Fibroblast of skin of back (primary cell): ENCODE measurements at places on chromosomes 4 and X.

DNA sequence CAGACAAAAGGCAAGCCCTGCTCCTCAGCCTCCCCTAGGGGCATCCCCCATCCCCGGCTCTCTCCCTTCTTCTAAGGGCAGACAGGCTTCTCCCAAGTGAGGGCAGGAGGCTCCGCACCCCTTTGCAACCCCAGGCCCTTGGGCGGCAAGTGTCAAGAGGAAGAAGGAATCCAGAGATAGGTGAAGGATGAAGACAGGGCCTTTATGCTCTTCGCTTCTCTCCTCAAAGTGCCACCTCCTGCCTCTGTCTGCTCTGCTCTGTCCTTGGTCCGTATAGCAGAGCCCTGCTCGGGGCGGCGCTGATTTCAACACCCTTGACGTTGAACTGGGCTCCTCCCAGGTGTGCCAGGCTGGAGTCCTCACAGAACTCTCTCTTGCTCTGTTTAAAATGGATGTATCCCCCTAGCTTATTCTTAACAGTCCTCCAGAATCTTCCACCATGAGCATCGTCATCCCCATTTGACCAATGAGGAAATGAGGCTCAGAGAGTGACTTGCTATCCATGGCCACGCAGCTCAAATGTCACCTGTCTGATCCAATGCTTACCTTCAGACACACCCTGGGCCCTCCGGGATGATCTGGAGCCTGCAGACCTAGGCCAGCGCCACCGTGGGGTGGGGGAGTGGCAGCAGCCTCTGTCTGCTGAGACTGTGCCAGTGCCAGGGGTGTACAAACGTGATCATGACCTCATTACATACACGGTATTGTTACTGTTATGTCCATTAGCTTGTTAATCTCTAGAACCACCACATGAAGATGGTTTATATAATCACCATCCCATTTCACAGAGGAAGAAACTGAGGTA is 99.8 kb downstream of the PHKA2 start:
- no peak for DNase-seq

DNA sequence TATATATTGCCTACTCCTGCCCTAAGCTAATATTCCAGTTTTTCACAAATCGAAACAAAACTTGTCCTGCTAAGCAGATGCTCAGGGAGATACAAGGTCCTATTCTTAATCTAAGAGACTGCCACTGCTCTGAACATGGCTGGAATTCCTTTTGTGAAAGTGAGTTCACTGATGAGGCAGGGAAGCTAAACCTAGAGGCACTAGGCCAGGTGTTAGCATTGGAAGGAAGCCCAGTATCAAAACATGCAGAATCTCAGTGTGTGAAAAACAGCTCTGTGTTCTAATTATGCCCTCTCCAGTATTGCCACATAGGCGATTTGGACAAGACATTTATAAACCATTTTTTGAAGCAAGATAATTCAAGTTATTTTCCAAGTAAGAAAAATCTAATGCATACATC is 47.6 kb downstream of the ABCG2 start:
- no peak for DNase-seq

GRCh38 chrX:40349251-40349650 is 231.5 kb upstream of the ATP6AP2 start:
- DNase-seq: peak; percentile 69

DNA sequence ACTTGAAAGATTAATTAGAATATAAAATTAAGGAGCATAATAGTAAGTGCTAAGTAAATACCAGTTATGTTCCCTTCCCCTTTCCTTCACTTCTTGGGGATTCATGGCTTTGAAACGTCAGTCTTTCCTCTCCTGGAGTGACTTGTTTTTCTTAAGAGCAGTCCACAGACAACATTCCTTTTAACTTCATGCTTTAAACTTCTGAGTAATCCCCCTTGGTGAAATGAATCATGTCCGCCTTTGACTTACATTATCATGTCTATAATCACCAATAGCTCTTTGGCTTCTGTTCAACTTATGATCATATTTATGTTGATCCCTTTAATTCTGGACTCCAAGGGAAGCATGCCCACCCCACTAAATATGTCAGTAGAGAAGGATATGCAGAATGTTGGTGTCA is 1012.1 kb upstream of the SLIT2 start:
- peak; percentile 89 for DNase-seq

GRCh38 chrX:19836337-19836736 is 51.1 kb downstream of the SH3KBP1 start:
- no peak for DNase-seq

GRCh38 chrX:7746856-7747255 is 96.1 kb upstream of the VCX start:
- DNase-seq: peak; percentile 48

GRCh38 chrX:74579597-74580198 is 34.7 kb downstream of the RLIM start:
- peak; percentile 1 for DNase-seq

GRCh38 chr4:39539089-39539611 is 11.9 kb upstream of the UGDH start:
- DNase-seq: no peak

GRCh38 chr4:128630871-128631270 is 178.6 kb upstream of the JADE1 start:
- no peak for DNase-seq

- peak; percentile 77 for DNase-seq
Measured at GRCh38 chr4:54585321-54586000, 72.3 kb upstream of the KIT start.

GRCh38 chr4:169351872-169352271 is 81.1 kb upstream of the SH3RF1 start:
- no peak for DNase-seq

GRCh38 chr4:147136751-147137150 is 191.1 kb upstream of the TTC29 start:
- DNase-seq: no peak

DNA sequence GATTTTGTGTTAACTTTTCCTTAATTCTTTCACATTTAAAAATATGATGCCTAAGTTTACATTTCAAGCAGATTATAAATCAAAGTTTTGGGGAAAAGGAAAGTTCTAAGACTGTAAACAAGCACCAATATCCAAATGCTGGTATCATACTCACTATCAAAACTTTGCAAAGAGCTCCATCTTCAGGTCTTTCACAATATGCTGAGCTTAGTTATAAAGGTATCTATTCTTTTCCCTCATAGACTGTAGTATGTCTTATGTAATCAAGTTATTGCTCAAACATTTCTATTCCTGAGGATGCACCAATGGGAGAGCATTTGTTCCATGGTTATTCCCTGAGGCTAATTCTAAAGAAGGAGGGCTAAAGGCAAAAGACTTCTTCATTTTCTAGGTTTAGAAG is 207.9 kb upstream of the FAM241A start:
- DNase-seq: peak; percentile 13

DNA sequence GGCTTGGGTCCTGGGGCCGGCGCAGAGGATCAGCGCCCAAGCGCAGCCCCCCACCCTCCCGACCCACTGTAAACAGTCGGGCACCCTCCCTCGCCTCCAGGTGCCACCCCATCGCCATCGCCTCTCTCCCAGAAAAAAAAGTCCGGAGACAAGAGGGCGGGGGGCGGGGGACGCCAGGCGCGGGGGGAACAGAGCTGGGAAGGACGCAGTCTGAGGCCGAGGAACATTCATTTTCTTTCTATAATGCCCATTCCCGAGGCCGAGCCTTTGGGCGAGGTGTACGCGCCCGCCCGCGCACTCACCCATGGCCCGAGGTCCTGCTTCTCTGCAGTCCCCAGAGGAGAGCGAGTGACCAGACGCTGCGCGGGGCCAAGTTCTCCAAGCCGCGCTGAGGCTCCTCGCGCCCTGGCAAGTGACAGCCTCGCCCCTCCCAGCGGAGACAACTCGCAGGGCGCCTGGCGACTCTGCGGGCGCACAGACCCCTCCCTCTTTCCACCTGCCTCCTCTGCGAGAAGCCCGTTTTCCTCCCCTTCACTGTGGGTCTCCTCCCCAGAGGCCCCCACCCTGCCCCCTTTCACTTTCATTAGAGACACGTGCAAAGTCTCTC is 63.5 kb upstream of the WDR17 start:
- DNase-seq: peak; percentile 12

DNA sequence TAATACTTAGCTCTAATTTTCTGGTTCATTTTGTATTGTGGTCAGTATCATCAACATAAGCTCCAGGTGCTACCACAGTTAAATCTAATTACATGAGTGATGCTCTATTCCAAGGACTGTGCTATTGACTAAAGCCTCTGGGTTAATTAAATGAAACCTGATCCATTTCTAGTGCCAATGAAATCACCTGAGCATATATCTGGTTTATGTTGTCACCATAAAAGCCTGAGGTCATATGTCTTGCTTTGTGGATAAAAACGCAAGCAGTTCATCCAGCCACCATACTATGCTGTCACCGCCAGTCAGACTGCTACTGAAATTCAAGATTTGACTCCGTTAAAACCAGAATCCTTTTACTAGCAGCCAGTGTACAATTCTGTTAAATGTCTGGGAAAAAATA is 64.2 kb upstream of the ZNF518B start:
- DNase-seq: no peak

GRCh38 chr4:139295206-139295941 is 5.9 kb upstream of the NAA15 start:
- peak; percentile 90 for DNase-seq

GRCh38 chrX:37912304-37912703 is 64.9 kb upstream of the DYNLT3 start:
- DNase-seq: peak; percentile 42

DNA sequence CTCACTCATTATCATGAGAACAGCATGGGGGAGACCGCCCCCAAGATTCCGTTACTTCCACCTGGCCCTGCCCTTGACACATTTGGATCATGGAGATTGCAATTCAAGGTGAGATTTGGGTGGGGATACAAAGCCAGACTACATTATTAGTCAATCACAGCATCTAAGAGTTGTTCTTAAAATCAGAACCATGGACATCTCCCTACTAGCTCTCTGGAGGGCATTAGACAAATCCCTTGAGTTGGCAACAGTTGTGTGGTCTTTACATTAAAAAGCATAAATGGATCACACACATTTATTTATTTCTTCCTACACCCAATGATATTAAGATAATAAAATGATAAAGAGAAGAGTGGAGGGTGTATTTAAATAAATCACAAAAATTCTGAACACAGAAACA is 262.8 kb upstream of the VCX start:
- DNase-seq: no peak

DNA sequence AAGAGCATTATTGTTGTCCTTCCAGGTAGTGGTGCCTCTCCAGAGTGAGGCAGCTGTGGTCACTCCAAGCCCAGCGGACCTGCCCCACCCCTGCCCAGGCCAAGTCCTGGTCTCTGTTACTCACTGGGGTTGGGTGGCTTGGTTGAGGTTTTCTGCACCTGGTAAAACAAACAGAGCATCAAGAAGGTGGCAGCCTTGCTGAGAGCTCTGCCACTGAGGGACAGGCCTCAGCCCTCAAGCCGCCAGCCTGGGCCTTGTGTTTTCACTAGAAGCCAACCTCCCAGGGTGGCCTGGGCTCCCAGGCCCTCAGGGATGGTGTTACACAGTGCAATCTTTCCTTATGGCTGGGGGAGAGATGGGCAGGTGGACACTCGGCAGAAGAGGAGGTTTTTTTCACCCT is 182.7 kb downstream of the BCOR start:
- DNase-seq: no peak

GRCh38 chr4:107131295-107131694 is 95.2 kb upstream of the DKK2 start:
- DNase-seq: peak; percentile 79

DNA sequence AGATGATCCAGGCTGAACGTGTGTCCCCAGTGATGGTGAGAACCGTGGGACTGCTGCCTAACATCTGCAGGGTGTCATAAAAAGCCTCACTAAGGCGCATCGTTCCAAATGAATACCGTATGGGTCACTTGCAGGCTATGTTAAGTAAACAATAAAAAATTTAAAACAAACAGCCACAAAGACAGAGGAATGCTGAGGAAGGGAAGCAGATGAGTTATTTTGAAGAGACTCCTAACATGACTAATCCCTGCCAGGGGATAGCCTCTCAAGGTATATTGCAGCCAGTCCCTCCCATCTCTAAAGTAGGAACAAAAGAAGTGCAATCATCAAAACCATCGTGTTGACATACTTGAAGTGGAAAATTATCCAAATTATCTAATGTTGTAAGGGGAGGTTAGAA is 83.8 kb downstream of the UNC5C start:
- peak; percentile 76 for DNase-seq

- DNase-seq: no peak
Measured at GRCh38 chrX:150282953-150283352, 80.2 kb upstream of the MAMLD1 start.

GRCh38 chrX:56226980-56227379 is 5.2 kb upstream of the KLF8 start:
- DNase-seq: no peak
